ENCODE measurements at places on chromosomes 3 and 15.

- DNase-seq, result no peak
Measured at GRCh38 chr3:30629746-30630145, 23.3 kb downstream of the TGFBR2 start.

- no peak for DNase-seq
Measured at GRCh38 chr3:128505771-128506170, 12.8 kb upstream of the GATA2 start.

DNA sequence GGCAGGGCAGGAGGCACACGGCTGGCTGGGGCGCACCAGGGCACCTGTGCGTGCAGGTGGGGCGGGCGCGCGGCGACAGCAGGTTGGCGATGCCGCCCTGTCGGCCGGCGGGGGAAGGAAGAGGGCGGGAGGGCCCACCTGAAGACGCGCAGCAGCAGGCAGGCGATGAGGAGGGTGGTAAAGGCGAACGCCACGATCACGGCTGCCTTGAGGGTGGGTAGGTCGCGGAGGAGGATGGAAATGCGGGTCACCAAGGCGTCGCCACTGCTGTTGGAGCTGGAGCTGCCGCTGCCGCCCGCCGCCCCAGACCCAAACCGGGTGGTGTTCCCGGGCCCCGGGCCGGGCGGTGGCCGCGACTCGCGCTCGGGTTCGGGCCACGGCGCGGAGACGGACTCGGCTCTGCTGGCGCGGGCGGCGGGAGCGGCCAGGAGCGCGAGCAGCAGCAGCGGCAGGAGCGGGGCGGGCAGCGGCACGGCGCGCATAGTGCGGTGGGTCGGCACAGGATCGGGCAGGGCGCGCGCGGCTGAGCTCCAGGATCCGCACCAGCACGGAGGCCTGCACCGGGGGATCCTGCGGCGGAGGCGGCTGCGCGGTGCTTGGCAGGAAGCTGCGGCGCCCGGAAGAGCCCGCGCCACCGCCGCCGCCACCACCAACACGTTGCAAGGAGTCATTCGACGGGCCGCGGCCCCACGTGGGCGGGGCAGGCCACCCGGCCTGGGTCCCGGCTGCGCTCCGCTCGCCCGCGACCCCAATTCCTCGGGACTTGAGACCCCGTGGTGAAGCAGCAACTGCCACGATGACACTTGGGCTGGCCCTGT, at the start of gene FAM174B:
Gene FAM174B, minus strand, starts transcription at position 598 of the 818 bp plus-strand sequence.
- no peak for DNase-seq

GRCh38 chr15:80564056-80564455, 131.1 kb upstream of the ABHD17C start:
- no peak for DNase-seq

DNA sequence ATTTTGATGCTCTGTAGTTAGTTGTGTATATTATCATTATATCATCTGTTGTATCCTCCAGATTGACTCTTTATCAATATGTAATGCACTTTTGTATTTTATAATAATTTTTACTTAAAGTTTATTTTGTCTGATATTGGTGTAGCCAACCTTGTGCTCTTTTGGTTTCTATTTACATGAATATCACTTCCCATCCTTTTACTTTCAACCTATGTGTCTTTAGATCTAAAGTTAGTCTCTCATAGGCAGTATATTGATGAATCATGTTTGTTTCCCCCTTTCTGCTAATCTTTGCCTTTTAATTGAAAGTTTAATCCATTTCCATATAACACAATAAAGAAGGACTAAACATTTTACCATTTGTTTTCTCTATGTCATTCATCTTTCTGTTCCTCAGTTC, 28.1 kb upstream of the CD200R1L start:
- no peak for DNase-seq

GRCh38 chr15:31471731-31472430, 145.2 kb downstream of the KLF13 start:
- DNase-seq, result no peak

DNA sequence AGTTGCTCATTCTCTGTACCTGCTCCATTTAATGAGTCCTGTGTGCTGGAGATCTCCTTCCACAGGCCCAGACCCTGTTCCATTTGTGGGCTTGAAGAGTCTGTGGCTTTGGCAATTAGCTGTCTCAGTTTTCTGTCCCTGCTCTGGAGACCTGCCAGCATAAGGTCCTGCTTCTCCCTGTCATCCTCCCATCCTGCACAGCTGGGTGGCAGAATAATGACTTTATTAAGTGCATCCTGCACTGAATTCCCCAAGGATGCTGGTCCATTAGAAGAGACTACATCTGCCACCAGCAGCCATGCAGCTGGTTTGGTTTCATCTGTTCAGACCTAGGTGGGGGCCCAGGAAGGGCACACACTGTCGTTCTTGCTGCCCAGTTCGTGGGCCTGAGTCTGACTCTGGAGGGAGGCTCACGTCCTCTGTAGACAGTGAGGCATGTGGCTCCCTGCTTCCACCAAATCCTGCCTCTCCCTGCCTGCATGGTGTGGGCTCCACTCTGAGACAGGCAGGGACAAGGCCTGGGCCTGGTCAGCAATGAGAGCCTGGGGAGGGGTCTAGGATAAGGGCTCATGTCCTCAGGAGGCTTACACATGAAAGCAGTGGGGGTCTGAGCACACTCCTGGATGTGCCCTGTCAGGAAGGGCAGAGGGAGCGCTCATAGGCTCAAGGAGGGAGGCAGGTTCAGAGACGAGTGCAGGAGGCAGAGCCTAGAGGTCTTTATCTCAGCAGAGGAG, 78.4 kb upstream of the PRR23E start:
- DNase-seq, result no peak

- DNase-seq, result no peak
Measured at GRCh38 chr3:71438071-71438685, 145.3 kb downstream of the FOXP1 start.

- DNase-seq, result no peak
Measured at GRCh38 chr3:171480526-171480925, 20.3 kb upstream of the TNIK start.

GRCh38 chr15:25783607-25784540, 79.3 kb downstream of the ATP10A start:
- DNase-seq, result no peak

DNA sequence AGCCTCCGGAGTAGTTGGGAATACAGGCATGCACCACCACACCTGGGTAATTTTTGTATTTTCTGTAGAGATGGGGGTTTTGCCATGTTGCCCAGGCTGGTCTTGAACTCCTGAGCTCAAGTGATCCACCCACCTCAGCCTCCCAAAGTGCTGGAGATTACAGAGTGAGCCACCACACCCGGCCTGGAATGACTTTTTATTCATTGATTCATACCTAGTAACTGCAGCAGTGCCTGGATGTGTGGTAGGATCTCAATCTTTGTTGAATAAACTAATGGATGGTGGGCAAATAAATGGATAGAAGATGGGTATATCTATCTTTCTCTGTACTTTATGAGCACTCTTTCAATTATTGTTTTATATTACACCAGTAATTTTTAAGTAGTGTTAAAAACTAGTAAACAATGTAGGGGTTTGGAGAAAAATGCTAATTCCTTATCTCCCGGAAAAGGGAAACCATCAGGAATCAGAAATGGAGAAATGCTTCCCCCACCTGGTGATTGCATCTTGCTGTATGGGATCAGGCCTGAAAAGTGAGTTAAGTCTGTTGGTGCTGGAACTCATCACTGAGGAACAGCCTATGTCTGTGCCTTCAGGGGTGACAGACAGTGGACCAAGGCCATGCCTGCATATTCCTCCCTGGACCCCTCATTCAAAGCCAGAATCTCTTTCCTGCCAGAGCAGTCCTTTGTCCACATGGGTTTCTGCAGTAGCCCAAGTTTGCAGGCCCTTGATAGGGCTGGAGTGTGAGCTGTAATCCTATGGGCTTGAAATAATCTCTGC, 161.0 kb upstream of the CTDSPL start:
- no peak for DNase-seq

DNA sequence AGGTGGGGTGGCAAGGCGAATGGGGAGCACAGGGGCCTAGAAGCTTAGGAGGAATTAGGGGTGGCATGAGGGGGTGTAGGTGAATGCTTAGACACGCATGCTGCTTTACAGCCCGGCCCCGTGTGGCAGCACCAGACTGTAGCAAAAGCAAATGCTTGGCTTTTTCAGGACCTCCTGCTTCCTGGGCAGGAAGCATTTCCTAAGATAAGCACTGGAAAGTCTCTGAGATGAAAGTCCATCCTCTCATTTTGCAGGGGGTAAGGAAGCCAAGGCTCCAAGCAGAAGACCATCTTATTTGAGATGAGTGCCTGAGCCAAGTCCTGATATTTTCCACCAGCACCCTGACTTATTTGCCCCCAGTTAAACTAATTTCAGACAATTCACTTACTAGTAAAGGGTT, 12.9 kb downstream of the SSUH2 start:
- no peak for DNase-seq

DNA sequence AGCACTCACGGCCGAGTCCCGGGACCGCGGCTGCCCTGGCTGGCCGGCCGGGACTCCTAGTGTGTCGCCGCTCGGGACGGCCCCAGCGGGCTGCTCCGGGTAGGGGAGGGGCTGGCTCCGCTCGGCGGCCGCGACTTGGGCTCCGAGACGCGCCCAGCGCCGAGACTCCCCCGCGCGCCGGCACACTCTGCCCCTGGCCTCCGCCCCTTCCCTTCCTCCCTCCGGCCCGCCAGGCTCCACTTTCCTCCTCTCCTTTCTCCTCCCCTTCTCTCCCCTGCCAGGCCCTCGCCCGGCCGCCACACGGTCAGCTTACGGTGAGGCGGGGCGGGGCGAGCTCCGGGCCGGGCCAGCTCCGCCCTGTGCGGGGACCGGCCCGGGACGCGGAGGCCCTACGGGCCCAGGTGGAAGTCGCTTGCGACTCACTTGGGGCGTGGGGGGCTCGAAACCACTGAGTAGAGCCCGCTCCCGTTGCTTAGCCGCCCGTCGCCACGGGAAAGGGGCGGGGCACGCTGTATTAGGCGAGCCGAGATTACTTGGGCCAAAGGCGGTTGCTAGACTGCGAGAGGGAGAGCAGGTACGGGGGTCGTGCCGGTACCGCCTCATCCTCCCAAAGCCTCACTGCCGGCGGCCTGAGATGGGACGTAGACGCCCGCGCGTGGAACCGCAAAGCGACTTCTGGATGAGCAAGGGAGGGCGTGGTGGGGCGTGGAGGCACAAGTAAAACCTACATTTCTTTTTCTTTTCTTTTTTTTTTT, at the start of gene ITGB5:
Gene ITGB5, minus strand, starts transcription at position 189 of the 755 bp plus-strand sequence. CDS start 365 bp downstream, outside the sequence.
- DNase-seq, result peak; percentile 40

DNA sequence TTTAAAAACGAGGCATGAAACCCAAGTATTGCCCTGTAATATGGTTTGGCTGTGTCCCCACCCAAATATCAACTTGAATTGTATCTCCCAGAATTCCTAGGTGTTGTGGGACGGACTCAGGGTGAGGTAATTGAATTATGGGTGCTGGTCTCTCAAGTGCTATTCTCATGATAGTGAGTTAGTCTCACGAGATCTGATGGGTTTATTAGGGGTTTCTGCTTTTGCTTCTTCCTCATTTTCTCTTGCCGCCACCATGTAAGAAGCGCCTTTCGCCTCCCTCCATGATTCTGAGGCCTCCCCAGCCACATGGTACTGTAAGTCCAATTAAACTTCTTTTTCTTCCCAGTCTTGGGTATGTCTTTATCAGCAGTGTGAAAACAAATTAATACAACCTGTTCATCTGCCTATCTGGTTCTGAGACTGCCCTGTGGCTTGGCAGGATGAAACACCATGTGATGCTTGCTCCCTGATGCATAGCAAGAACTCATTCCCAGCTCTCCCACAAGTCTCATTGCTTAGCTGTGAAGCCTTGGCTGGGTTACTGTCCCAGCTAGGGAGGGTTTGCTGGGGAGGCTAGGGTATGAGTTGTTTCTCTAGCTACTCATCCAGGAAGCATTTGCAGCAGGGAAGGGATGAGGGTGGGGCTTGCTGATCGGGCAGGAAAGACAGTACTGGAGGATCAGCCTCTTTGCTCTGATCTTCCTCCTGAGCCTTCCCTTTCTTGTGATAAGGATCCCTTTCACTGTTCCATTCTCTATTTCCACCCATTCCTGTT, 3.7 kb upstream of the SQOR start:
- DNase-seq, result no peak

- no peak for DNase-seq
Measured at GRCh38 chr15:85780225-85780985, 14.3 kb downstream of the KLHL25 start.

GRCh38 chr15:66901336-66902100, 163.9 kb upstream of the SMAD3 start:
- no peak for DNase-seq

DNA sequence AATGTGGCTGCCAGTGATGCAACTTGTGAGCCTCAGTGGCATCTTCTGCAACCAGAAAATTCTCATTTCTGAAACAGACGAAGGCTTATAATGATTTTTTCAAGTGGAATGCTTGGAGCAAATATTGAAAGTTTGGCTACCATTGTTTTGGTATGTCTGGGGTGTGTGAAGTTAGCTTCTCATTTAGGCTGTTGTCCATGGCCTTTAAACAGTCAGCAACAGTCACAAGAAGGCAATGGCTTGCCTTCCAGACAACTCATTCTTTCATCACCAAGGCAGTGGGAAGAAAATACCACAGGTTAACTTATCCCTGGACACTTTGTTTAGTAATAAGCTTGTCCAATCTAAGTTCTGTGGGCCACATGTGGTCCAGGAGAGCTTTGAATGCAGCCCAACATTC, 4.7 kb upstream of the BNC1 start:
- DNase-seq, result no peak

DNA sequence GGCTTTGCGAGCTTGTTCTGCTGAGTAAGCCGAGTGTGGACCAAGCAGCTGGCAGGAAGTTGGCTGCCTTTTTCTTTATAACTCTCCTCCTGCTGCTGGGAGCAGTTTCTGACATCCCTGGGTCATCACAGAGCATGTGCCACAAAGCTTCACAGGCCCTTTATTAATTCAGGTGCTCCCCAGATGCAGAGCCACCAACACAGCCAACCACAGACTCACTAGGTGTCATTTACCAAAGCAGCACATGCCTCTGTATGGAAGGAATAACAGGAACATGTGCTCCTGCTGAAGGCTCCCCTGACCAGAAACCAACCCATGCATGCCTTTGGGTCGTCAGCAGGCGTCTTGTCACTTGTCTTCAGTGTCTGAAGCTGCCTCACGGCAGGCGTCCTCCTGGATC, 152.5 kb downstream of the ADAMTS17 start:
- no peak for DNase-seq

DNA sequence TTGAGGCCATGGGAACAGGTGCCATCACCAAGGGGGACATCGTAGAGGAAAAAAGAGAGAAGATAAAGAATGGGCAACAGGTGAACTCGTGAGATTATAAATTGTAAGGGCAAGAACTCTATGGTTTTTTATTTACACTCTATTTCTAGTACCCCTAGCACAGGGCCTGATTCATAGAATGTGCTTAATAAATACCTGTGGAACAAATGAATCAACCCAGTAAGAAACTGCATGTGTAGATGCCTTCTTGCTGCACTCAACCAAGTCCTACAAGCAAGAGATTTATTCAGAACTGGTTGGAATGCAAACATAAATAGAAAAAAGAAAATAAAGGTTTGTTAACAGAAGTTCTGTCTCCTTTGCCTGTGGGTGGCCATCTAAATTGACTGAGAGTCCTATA, 18.7 kb upstream of the KPNA1 start:
- no peak for DNase-seq
